Activated CD8-positive, alpha-beta memory T cell treated with anti-CD3 and anti-CD28 coated beads for 4 hours (primary cell): ENCODE measurements at places on chromosomes 7 and 10.

- DNase-seq: no peak
Measured at GRCh38 chr7:102244601-102245000, 42.1 kb upstream of the SH2B2 start.

DNA sequence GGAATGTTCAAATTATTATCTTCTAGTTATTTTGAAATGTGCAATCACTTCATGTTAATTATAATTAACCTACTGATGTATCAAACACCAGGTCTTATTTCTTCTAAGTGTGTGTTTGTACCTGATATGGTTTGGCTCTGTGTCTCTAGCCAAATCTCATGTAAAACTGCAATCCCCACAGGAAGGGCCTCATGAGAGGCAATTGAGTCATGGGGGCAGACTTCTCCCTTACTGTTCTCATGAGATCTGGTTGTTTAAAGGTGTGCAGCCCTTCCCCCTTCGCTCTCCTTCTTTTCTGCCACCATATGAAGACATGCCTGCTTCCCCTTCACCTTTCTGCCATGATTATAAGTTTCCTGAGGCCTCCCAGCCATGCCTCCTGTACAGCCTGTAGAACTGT lies 18.6 kb upstream of the PRKCQ start:
- DNase-seq: no peak

DNA sequence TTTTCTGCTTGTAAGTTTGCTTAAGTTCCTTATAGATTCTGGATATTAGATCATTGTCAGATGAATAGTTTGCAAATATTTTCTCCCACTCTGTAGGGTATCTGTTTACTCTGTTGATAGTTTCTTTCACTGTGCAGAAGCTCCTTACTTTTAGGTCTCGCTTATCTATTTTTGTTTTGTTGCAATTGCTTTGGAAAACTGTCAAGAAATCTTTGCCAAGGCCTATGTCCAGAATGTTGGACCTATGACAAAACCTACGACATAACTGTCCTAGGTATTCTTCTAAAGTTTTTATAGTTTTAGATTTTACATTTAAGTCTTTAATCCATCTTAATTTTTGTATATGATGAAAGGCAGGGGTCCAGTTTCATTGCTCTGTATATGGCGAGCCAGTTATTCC lies 27.4 kb downstream of the COA1 start:
- DNase-seq: no peak

DNA sequence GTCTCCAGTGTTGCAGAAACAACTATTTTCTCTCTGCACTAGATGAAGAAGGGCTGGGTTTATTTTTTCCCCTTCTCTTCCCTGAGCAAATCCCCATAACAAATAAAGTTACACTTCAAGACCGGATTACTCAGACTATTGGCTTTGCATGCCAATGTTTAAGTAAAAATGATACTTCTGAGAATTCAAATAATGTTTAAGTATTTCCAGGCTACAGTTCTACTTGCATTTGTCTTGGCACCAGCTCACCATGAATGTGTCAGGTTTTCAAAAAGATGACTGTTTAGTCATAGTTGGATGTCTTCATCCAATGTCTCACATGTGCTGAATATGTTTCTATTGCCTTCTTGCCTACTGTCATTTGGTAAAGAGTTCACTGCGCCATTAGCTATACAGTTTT lies 912.6 kb downstream of the GATA3 start:
- DNase-seq: no peak

DNA sequence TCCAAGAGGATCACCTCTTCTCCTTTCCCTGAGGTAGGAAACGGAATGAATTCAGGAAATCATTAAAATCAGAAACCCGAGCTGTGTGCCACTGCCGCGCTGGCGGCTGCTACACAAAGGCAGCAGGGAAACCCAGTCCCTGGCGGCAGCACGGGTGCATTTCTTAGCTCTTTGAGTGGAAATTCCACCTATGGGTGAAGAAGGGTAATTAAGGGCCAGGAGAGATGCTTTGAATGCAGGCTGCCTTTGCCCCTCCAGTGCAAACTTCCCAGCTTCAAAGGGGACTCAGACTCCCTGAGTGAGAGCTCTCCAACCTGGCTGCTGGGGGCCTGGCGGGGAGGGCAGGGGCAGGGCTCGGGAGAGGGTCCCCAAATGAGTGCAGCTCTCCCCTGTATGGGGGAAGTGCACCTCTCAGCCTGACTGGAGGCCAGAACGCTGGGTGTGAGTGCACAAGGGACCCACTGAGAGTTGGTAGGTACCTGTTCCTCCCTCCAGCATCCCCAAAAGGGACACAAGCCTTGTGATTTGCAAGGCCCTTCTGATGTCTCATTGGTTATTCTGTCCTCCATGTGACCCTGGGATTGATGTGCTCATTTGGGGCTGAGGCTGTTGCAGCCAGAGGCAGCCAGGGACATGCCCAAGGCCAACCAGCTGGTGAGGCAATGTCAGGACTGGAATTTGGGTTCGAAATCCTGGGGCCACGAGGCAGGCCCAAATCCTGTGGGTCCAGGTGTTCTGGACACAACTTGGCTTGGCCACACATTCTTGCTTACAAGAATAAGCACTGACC lies 16.3 kb upstream of the ZMIZ1 start:
- no peak for DNase-seq

DNA sequence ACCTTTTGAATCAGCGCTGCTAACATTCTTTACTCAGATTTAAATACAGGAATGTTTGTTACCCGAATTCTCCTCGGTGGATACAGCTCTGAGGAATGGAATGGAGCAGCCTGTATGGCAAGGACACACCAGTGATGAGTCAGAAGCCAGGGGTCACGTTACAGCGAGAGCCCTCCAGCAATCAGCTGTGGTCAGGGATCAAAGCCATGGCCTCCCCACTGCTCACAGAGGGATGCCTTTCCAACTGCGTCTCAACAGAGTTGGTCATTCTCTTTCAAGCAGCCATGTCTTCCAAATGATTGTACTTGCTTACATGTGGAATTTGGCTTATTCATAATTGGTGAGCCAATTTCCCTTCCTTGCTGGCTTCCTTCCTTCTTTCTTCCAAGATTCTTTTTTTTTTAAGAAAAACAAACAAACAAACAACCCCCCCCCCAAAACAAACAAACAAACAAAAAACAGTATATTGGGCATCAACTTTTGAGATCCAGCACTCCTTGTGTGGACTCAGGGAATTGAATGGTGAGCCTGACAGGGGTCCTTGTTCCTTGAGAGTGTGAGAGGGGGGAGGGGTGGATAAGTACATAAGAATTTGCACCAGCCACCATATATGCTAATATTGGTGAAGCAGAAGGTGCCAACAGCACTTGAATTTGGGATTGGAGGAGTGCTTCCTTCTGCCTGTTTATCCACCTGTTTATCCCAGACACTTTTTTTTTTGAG lies 100.2 kb downstream of the ATXN7L1 start:
- no peak for DNase-seq

- no peak for DNase-seq
Measured at GRCh38 chr10:121949451-121949850, 21.6 kb upstream of the ATE1 start.

- no peak for DNase-seq
Measured at GRCh38 chr7:77458786-77459185, 42.6 kb upstream of the GSAP start.

GRCh38 chr10:4527281-4527970 lies 298.6 kb upstream of the AKR1E2 start:
- no peak for DNase-seq

DNA sequence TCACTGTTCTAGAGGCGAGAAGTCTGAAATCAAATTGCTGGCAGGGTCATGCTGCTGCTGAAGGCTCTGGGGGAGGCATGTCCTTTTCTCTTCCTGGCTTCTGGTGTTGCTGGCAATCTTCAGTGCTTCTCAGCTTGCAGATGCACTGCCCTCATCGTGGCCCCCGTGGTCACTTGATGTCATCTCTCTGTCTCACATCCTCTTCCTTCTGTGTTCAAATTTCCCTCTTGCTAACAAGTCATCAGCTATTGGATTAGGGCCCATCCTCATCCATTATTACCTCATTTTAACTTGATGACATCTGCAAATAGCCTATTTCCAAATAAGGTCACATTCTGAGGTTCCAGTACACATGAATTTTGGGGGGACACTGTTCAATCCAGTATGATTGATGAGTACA lies 36.6 kb upstream of the SRGN start:
- no peak for DNase-seq

DNA sequence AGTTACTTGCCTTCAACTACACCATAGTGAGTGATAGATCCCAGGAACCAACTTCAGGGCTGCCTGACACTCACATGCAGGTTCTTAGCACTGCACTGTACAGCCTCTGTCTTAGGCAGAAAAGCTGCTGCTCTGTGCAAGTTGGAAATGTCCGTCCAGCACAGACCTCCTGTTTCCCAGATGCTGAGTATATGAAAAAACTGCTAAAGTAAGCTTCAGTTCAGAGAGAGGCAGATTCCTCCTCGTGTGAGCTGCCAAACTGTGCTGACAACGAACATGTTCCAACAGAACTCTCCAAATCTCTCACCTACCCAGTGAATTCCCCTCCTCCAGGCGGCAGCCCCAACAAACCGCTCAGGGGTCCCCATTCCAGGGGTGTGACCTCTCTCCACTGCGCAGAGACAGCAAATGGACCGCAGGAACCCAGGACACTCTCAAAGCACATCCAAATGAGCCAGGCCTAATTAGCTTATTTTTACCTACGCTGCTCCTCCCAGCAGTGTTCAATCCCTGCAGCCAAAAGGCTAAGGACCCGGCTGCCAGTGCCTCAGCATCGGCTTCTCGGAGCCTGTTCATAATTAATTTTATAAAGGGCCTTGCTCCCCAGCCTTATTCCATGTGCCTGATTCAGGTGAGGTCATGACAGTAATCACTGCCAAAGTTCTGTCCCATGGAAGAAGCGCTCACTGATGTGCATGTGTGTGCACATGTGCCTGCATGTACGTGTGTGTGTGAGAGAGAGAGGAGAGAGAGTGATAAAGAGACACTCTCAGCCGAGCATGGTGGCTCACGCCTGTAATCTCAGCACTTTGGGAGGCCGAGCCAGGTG lies 159.5 kb upstream of the AUTS2 start:
- DNase-seq: no peak

GRCh38 chr7:43646603-43647338 lies 63.9 kb downstream of the STK17A start:
- DNase-seq: no peak

GRCh38 chr7:83985821-83986220 lies 208.8 kb downstream of the SEMA3A start:
- DNase-seq: no peak

DNA sequence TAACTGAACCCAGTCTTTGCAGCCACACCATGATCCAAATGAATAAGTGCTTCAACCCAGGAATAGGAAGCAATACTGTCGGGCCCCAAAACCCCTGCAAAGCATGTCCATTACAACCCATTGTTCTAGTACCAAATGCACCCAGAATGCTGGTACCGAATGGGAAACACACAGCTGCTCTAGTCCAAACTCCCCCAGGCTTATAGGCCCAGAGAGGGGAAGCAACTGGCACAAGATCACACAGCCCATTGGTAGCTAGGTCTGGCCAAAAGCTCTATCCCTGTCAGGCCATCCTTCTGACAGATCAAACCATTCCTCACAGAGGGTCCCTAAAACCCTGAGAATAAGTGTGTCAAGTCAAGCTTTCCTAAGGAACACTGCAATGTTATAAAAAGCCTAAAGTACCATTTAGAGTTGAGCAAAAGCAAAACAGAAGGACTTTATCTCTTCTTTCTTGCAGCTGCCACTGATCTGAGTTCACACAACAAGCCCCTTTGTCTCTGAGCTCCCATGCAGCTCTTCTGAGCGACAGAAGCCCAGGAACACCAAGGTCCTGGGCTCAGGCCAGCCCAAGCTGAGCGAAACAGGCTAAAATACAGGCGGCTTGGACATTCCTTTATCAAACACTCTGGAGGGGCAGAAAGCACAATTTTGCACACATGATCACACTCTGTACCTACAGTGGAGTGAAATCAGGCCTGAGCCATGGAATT lies 116.7 kb downstream of the SGMS1 start:
- DNase-seq: no peak

GRCh38 chr7:43752411-43752810 lies 6.1 kb upstream of the BLVRA start:
- no peak for DNase-seq

- no peak for DNase-seq
Measured at GRCh38 chr10:101845893-101846292, 2.3 kb upstream of the KCNIP2 start.

- no peak for DNase-seq
Measured at GRCh38 chr10:24762966-24763623, 39.4 kb upstream of the ARHGAP21 start.

DNA sequence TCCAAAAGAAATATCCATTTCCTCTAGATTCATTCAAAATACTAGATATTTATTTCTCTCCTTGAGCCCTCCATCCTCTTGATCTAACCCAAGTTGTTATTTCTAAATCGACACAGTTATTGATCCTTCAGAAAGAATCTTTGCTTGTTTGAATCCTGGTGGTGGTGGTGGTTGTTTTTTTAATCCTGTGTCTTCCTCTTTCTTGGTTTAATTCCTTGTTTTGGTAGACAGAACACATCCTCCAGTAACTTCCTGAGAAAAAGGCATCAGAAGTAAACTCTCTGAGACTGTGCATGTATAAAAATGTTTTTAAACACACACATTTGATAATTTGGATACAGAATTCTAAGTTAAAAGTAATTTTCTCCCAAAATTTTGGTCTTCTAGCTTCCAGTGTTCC lies 49.9 kb downstream of the SIRT1 start:
- DNase-seq: no peak

GRCh38 chr7:139915864-139916716 lies 87.0 kb downstream of the TBXAS1 start:
- DNase-seq: peak; percentile 63

DNA sequence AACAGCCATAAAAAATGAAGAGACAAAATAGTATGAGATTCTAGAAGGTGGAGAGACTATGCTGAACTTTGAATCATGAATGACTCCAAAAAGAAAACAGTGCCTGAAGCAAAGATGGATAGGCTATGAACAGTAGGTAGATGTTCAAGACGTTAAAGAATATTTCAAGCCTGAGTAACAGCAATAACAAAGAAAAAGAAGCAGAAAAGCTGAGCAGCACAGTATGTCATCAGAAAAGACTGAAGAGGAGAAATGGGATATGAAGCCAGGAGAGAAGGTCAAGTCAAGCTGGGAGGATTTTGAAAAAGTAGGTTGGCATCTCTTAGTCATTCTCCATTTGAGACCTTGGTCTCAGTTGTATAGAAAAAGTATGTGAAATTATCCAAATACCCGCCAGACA lies 484.4 kb downstream of the SORCS1 start:
- no peak for DNase-seq

- DNase-seq: no peak
Measured at GRCh38 chr7:108629651-108630400, 60.2 kb downstream of the DNAJB9 start.

- no peak for DNase-seq
Measured at GRCh38 chr7:140885735-140886334, 38.9 kb downstream of the BRAF start.

DNA sequence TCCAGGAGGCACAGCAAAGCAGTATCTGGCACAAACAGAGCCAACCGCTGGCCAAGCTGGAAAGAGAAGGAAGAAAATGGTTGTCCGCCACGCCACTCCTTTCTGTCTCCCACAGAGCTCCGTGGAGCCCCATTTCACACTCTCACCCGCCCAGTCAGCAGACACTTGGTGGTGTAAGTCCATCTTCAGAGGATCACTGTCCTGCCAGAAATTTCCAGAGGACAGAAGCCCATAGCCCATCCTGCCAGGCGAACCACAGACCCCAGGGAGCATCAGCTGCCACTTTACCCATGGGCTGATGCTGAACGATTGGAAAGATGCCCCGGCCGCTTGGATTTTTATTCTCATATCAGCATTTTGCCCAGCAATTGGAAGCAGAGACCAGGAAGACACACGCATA lies 144.7 kb upstream of the LYZL2 start:
- no peak for DNase-seq

GRCh38 chr7:27095050-27095896 lies 527 bp downstream of the HOXA1 start:
- DNase-seq: no peak
